ENCODE measurements at places on chromosomes 1 and 21.

GRCh38 chr21:33325222-33326067, 675 bp downstream of the IFNAR1 start:
- DNase-seq: peak; percentile 79

DNA sequence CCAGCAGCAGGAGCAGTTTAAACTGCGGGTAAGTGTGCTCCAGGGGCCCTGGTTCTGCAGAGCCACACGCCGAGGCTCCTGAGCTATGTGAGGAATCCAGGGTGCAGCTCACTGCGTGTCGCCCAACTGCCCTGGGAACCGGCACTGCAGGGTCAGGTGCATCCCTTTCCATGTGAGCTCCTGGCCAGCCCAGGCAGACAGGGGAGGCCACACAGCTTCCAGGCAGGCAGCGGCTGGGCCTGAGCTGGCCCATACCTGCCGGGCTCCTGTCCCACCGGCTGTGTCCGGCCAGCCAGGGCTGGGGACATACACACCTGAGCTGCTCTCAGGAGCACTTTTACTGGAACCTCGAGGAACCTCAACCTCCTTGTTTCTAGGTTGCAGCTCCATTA, 18.6 kb upstream of the COL18A1 start:
- no peak for DNase-seq

DNA sequence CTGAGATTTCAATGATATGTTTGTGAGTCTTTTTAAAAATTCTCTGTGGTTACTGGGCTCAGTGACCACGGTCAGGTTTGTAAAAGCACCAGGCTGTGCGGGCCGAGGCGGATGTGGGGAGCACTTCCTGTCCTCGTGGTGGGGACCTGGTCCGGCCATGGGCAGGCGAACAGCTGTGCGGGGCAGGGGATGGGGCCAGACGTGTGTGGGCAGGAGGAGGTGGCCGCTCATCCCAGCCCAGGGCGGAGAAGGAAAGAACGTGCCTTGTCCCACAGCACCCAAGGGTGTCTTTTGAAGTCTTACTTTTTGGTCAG, 5.2 kb upstream of the OXCT2 start:
- no peak for DNase-seq

- DNase-seq: no peak
Measured at GRCh38 chr1:24468685-24469316, 33.8 kb upstream of the RCAN3 start.

- DNase-seq: no peak
Measured at GRCh38 chr1:169495916-169496315, 10.2 kb upstream of the SLC19A2 start.

DNA sequence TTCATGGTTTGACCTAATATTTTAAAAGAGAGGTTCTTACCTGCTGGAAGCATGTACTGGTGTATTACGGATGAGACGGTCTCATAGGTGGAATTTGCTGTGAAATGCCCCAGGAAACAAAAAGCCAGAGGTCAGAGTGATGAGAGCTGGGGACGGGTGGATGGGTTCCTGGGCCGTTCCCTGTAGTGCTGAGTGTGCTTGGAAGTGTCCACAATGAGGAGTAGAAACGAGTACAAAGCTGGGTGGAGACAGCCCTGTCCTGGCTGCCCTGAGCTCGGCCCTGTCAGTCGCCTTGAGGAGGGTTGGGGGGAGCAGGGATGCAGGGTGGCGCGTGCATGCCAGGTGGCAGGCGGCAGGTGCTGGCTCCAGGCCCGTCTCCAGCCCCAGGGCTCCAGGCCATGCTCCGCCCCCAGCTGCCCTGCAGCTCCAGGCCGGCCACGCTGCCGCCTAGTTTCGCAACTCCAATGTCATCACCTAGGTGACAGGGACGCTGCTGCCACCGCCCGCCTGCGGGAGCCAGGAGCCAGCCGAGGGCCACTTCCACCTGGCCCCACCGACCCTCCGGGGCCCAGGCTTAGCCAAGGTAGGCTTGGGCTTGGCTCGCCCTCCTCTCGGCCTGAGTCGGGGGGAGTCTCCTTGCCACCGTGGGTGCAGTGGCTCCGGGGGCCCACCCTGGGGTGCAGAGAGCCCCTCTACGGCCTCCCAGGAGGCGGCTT, 16.4 kb downstream of the TP73 start:
- peak; percentile 24 for DNase-seq

GRCh38 chr1:109094377-109094803, 3.8 kb downstream of the TMEM167B start:
- no peak for DNase-seq

DNA sequence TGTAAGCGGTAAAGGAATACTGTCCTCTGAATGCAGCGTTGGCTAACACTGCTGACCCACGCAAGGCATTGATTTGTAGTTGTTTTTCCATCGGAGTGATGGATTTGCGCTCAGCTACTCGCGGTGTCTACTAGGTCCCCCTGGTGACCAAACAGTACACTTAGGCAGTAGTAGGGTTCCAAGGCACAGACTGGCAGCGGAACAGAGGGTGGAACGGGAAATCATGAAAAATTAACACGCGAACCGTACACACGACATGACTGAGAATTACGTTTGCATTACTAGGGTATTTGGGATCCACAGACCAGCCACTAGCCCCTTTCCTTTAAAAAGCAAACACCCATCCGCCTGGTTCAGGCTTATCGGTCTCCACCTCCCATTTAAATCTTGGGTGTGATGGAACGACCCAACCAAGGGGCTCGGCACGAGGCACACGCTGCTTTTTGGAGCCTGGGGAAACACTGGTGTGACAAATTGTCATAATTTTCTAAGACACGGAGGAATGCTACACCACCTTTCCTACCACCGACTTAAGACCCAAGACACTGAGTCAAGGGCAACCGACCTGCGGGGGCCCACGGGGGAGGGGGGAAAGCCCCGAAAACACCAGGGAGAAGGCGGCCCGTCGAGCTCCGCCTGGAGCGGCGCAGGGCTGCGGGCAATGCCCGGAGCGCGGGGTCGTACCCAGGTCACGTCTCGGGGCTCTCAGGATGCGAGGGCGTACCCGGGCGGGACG, 699 bp downstream of the DIPK1A start:
- DNase-seq: peak; percentile 74

DNA sequence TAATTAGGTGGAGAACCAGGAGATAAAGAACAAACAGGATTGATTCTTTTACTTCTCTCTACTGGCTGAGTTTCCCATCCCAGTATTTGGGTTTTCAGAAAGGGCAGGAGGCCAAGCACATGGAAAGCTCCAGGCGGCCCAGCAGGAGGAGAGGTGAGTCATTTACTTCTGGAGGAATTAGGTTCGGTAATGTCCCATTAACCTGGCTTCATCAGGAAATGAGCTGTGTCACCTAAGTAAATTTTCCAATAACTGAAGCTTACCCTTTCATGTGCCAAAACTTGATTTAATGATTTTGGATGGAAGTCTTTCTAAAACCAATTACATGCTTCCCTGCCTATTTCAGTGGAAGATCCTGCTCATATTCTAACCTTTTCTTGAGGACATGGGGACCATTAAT, 257.6 kb upstream of the USP24 start:
- no peak for DNase-seq

- DNase-seq: no peak
Measured at GRCh38 chr1:180600343-180600742, 31.5 kb upstream of the XPR1 start.

DNA sequence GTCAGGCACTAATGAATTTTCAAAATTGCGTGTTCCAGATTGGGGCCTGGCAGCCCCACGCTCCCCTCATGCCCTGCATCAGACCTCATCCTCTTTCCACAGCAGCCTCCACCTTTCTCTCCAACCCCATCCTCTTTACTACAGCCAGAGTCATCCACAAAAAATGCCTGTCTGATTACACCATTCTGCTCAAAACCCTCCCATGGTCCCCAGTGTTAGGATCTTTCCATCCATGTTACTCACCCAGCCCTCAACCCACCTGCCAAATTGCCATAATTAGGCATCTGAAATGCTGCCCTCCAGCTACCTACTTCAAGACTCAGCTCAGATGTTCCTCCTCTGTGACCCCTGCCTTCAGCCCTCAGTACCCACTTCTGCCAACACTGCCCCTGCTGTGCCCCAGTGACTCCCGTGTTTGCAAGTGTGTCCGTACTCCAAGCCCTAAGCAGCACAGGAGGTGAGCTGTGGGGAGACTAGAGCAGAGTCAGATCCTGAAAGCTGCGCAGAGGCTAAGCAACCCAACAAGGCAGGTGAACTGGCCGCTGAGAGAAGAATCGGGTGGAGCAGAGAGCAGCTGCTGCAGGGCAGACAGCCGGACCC, 715 bp upstream of the ARTN start:
- DNase-seq: no peak

- peak; percentile 5 for DNase-seq
Measured at GRCh38 chr1:79441238-79441637, 434.7 kb upstream of the ADGRL4 start.

DNA sequence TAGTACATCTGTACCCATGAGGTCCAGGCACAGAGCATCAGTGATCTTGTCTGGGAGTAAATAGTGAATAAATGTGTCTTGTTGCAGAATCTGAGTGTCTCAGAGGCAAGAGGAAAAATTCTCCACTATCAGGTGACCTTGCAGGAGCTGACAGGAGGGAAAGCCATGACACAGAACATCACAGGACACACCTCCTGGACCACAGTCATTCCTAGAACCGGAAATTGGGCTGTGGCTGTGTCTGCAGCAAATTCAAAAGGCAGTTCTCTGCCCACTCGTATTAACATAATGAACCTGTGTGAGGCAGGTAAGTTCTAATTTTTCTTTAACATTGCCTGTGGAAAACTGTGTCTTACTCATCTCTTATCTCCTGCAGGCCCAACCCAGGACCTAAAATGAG, 43.1 kb downstream of the IL12RB2 start:
- no peak for DNase-seq

GRCh38 chr1:235050911-235051360, 77.7 kb downstream of the TOMM20 start:
- DNase-seq: no peak

GRCh38 chr1:51255331-51255730, 19.3 kb downstream of the RNF11 start:
- DNase-seq: no peak

DNA sequence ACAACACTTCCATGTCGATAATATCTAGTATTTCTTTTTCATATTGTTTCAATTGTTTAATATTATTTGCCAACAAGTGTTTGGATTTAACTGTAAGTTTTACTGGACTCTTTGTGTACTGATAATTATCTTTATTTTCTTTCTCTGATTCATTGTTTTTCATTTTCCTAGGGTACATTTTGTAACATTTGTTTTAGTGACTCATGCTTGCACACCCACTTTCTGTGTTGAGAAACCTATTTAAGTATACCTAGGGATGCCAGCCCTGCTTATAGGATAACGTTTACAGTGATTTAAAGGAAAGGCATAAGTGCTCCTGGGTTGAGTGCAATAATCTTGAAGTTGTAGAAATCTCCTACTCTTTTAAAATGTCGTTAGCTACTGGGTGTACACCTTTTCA, 1386.0 kb upstream of the ADGRL4 start:
- DNase-seq: no peak

DNA sequence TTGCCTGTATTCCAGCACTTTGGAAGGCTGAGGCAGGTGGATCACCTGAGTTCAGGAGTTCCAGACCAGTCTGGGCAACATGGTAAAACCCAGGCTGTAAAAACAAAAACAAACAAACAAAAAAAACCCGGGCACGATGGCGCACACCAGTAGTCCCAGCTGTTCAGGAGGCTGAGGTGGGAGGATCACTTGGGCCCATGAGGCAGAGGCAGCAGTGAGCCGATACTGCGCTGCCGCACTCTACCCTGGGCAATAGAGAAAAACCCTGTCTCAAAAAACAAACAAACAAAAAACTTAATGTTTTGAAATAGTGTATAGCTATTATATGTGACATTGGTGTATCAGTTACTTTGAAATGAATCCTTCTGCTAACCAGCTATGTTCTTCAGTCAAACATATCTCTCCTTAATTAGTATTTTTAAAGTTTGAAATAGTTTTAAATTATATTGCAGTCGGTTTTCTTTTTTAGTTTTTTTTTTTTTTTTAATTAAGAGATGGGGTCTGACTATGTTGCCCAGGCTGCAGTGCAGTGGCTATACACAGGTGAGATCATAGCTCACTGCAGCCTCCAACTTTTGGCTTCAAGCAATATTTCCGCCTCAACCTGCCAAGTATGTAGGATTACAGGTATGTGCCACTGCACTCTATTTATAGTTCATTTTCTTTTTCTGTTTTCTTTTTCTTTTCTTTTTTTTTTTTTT, 11.3 kb downstream of the SPEN start:
- no peak for DNase-seq

- DNase-seq: no peak
Measured at GRCh38 chr1:205767248-205767647, 8.0 kb downstream of the RAB29 start.

GRCh38 chr1:81424061-81424460, 376.7 kb upstream of the ADGRL2 start:
- DNase-seq: peak; percentile 83

DNA sequence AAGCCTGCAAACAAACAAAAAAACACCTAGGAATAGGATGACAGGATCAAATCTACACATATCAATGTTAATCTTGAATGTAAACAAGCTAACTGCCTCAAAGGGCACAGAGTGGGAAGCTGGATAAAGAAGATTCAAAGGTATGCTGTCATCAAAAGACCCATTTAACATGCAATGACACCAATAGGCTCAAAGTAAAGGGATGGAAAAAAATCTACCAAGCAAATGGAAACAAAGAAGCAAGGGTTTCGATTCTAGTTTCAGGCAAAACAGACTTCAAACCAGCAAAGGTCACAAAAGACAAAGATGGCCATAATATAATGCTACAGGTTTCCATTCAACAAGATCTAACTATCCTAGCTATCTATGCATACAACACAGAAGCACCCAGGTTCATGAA, 16.2 kb upstream of the OR2T10 start:
- DNase-seq: no peak

DNA sequence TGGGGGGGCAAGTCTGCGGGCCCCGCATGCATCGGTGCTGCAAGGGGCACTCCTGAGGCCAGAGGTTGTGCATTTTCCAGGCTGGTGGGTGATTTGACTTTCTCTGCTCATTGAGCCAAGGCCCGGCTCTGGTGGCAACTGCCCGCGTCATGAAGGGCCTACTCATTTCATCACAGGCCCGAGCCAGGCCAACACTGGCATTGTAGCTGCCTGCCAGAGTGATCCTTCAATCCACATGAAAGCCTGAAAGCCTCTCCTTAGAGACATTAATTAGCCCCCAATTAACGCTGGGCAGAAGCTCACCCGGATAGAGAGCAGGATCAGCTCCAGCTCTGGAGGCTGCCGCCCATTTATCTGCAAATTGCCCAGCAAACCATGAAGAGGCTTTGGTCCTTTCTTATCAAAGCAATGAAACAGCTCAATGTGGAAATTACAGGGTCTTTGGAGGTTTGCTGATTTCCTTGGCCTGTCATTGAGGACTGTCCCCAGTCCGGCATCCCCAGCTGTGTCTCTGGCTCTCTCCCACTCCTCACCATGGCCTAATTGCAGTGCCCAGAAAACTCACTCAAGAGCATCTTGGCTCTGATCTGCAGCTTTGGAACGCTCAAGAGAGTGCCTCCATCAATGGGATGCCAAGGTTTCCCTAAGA, 50.4 kb upstream of the STUM start:
- DNase-seq: no peak

Data from umbilical cord (tissue), 2 donors.